ENCODE measurements at places on chromosomes 4 and X.

- DNase-seq, result no peak
Observed at GRCh38 chr4:109873791-109874514, 26.0 kb downstream of the LRIT3 start.

DNA sequence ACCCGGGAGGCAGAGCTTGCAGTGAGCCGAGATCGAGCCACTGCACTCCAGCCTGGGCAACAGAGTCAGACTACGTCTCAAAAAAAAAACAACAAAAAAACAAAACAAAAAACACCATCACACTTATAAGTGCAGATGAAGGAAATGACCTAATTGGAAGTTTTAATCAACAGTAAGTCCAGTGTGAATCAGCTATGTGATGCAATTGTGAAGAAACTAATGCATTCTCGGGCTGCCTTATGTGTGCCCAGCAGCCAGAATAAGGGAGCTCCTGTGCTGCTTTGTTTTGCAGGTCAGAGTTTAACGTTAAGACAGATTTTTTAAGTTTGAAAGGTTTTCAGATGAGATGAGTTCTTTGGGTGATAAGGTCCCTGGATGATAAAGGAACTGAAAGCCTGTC lies 10.8 kb downstream of the DAPP1 start:
- DNase-seq, result no peak

DNA sequence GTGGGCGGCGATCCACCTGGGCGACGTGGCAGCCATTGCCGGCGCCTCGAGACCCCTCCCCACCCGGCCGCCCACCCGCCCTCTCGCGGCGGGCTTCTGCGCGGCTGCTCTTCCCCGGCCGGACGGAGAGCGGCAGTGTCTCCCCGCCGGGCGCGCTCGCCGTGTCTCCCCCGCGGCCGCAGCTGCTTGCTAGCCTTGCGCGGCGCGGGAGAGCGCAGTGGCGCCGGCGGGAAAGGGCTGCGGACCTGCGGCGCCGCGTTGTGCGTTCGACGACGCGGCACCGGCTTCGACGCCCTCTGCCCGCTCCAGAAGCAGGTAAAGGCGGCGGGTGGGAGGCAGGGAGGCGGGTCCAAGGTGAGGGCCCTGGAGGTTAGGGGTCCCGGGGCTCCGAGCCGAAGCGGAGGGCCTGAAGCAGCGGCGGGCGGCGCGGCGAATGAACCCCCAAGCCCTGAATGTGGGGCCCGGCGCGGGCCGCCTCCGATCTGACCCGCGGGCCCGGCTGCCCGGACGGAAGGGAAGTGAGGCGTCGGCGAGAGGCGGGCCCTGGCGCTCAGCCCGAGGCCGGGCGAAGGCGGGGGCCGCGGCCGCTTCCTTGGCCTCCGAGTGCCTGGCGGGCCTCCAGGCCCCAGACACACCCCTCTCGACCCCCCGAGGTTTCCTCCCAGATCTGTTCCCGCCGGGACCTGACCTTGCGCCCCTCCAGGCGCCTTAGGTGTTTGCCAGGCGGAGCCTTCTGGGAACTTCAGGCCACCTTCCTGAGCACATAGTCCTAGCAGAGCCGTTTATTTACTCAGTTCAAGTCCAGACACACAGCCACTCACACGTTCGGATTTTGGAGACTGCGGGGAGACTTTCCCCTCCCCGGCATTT lies at the start of gene N4BP2:
Gene N4BP2 (plus strand): TSS at position 135 of the 870 bp plus-strand sequence. CDS start 40,491 bp downstream, outside the sequence.
- peak; percentile 74 for DNase-seq

- DNase-seq, result no peak
Observed at GRCh38 chr4:24913119-24913485, 260 bp upstream of the CCDC149 start.

DNA sequence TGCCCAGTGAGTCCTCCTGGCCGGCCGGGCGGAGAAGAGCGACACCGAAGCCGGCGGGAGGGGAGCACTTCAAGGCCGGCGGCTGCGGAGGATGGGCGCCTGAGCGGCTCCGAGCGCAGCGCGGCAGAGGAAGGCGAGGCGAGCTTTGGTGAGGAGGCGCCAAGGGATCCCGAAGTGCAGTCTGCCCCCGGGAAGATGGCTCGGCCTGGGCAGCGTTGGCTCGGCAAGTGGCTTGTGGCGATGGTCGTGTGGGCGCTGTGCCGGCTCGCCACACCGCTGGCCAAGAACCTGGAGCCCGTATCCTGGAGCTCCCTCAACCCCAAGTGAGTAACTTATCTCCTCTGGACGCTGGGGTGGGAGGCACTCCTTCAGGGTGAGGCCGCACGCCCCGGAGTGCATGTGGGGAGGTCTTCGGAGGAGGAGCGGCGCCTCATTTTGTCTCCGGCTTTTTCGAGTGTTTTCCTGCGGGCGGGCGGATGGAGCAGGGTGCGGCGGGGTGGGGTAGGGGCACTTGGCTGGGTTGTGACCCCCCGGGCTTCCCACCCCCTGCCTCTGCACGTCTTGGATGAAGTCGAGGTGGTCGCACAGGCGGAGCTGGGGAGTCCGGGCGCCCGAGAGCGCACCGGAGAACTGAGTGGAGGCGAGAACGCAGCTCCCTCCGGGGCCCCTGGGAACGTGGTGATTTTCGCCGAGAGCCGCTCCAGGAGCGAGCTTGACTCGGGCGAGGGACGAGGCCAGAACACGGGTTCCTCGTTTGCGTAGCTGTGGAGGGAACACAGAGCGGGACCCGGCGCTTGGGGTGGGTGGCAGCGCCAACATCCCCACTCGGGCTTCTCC lies 979 bp downstream of the EFNB1 start:
- peak; percentile 10 for DNase-seq

- DNase-seq, result no peak
Observed at GRCh38 chr4:55343887-55344286, 2.2 kb upstream of the SRD5A3 start.

Measured in activated naive CD4-positive, alpha-beta T cell treated with Interleukin-2 at 50 U/mL for 16 hours (primary cell).